SJSA1 (cell line): ENCODE measurements at places on chromosomes 3 and 15. TPM values are rescaled to one million over a fixed set of nuclear protein-coding genes. Genes with fewer than 3 reads are reported as not detected.

Gene ZNF80
- not detected in 2 replicates for total RNA-seq

Gene TCTA
- 21.6 and 21.7 TPM in 2 replicates for total RNA-seq

Gene ALPK3
- 0.03 TPM in 1 of 2 replicates, not detected in the other for total RNA-seq

Gene CCDC80
- 58.4 and 74.8 TPM in 2 replicates for total RNA-seq

Gene LDHAL6B
- not detected in 2 replicates for total RNA-seq

Gene SHC4
- total RNA-seq = 1.0 and 2.9 TPM in 2 replicates

Gene GBE1
- total RNA-seq = 52.0 and 72.1 TPM in 2 replicates

Gene NMNAT3
- total RNA-seq = not detected in 2 replicates

Gene EPHB1
- not detected in 2 replicates for total RNA-seq

Gene DGKG
- 0.97 TPM in 1 of 2 replicates, not detected in the other for total RNA-seq

Gene ANXA2
- total RNA-seq = 3,394 and 3,434 TPM in 2 replicates

Gene RASGRP1
- not detected in 2 replicates for total RNA-seq

Gene PLIN1
- not detected in 2 replicates for total RNA-seq

Gene PLAAT1
- total RNA-seq = 1.4 and 9.8 TPM in 2 replicates

Gene USP50
- total RNA-seq = not detected in 2 replicates

Gene AGBL1
- total RNA-seq = not detected in 2 replicates
